CD8-positive, alpha-beta memory T cell (primary cell): ENCODE measurements at places on chromosomes 7 and 10.
A peak's percentile ranks its signal among the peaks of the same experiment; 100 is the strongest.

GRCh38 chr10:12529976-12530375, 180.6 kb downstream of the CAMK1D start:
- no peak for DNase-seq

GRCh38 chr7:137932881-137933269, 69.0 kb downstream of the CREB3L2 start:
- no peak for DNase-seq

GRCh38 chr10:481628-482027, 207.8 kb downstream of the DIP2C start:
- no peak for DNase-seq

GRCh38 chr7:157793087-157793353, 456.2 kb downstream of the DNAJB6 start:
- DNase-seq: no peak

DNA sequence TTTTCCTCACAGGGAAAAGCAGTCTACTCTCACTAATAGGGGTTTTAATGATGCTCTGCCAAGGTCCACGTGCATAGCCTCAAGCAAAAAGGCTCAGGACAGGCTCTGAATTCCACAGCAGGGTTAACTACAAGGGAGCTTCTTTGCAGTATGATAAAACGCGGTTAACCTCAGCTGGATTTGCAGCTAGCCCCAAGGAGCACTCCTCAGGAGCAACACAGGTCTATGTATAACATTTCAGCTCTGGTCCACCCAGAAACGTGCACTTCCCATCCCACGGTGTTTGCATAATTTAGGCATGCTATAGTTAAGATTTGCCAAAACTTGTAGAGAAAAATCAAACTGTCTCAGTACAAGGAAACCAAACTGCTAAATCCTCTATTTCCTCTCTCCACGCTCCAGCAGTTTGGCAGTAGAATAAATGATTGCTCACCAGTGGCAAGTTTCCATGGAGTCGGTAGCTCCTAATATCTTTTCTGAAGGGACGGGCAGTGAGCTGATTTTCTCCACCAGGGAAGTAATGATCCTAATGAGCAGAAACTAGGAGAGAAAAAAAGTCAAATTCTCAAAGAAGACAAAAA, 13.1 kb upstream of the ASB4 start:
- no peak for DNase-seq

DNA sequence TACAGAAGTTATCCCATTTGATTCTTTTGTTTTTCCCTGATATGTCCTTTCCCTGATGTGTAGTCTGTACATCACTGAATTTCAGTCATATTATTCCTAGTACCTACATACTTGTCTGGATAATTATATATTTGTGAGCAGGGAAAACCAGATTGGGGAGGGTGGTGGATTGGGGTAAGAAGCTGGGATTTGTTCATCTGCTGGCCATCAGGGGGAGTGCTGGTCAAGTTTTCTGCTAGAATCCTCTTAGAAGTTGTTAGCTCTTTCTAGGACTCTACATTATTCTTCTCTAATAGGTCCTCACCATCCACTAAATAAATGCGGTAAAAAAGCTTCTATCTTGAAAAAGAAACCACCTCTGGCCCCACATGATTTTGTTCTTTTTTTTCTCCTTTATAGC, 232.7 kb upstream of the TAC1 start:
- no peak for DNase-seq

GRCh38 chr7:25287291-25287690, 59.0 kb upstream of the NPVF start:
- no peak for DNase-seq

GRCh38 chr10:104966563-104967297, 325.6 kb downstream of the SORCS3 start:
- no peak for DNase-seq

DNA sequence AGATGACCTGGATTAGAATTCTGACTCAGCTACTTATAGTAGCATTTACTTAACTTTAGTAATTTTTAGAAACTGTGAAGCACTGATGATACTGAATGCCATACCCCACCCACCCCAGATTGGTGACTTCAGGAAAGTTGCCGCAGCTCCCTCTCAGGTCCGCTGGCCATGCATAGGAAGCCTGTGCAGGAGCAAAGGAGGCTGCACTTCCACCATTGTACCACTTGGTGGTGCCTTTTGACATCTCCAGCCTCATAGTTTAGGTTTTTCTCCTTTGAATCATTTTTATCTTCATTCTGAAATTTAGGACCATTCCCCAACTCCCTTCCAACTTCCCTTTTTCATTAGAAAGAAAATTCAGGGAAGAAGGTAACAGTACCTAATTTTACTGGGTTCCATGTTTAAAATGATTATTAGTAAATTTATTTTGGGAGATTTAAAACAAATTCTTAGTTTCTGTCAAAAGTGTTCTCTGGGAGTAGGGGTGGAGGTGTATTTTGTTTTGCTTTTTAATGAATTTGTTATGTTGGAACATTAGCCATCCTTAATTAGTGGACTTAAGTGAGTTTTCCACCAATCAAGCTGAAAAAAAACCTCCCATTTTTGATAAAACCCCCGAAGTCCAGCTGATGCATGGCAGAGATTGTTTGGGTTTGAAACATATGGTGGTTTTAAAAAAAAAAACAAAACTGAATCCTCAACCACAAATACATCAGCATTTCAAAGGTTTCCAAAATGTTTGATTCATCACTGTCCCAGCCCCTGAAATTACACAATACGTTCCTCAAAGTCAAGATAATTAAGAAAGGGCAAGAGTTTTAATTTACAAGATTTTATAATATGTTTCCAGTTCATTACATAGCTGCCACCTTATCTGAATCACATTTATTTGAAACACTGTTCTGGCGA, 109.6 kb downstream of the WNT2 start:
- DNase-seq: peak; percentile 5

DNA sequence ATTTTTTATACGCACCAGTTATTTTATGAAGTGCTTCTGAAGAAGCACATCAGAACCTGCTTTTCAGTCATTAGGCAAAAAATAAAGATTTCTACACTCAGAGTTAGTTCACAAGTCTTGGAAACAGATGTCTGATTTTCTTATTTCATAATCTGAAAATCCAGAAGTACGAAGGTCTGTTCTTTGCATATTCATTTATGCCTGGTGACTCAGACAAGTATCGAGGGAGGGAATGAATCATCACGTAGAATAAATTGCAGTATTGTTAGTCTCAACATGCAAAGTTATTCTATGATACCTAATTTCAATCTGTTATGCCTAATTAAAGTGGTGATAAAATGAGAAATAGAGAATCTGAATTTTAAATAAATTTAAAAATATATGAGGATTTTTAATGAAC, 113.6 kb upstream of the SEM1 start:
- DNase-seq: no peak
